IPS-NIHi11 (cell line): ENCODE measurements at places on chromosomes 1 and 21.

- no peak for DNase-seq
These were observed 2.5 kb downstream of the S1PR1 start for GRCh38 chr1:101239095-101240040.

GRCh38 chr1:25033828-25034705 is 104.0 kb upstream of the RUNX3 start:
- DNase-seq: no peak

- DNase-seq: no peak
These were observed 49.6 kb upstream of the NTPCR start for GRCh38 chr1:232900818-232901217.

DNA sequence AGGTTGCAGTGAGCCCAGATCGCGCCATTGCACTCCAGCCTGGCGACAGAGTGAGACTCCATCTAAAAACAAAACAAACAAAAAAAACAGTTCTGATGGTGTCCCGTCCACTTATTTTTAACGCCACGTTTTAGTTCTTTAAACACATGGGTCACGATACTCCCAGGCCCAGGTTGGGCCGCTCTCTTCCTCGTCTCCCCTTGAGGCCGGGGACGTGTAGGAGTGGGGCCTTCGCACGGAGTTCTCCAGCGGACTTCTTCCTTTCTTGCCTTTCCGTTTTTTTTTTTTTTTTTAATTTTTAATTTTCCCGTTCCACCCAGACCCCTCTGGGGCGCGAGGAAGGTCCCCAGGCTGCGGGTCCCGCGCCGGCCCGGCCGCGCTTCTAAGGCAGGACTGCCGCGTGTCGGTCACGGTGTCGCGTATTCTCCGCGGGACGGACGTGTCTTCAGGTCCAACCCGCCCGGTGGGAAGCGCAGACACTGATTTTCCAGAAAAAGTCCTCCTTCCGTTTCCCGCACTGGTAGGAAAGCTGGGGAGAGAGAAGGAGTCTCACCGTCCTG is 47.5 kb upstream of the SLC19A1 start:
- no peak for DNase-seq

DNA sequence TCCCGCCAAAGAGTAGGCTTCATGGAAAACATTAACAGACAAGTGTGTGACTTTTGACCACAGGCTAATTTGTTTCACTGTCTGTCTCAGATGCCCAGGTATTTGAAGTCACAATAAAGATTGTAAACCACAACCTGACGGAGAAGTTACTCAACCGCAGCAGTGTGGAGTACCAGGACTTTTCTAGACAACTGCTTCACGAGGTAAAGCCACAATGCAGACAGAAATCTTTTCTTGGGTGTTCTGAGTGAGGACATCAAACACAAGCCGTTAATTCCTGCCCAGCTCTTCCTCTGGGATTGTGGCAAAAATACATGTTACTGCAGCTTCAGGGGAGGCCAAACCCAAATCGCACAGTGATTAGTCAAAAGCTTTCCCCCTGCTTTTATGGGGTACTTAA is 31.0 kb downstream of the UMODL1 start:
- no peak for DNase-seq

- no peak for DNase-seq
These were observed 129.3 kb downstream of the CACHD1 start for GRCh38 chr1:64599242-64599641.

DNA sequence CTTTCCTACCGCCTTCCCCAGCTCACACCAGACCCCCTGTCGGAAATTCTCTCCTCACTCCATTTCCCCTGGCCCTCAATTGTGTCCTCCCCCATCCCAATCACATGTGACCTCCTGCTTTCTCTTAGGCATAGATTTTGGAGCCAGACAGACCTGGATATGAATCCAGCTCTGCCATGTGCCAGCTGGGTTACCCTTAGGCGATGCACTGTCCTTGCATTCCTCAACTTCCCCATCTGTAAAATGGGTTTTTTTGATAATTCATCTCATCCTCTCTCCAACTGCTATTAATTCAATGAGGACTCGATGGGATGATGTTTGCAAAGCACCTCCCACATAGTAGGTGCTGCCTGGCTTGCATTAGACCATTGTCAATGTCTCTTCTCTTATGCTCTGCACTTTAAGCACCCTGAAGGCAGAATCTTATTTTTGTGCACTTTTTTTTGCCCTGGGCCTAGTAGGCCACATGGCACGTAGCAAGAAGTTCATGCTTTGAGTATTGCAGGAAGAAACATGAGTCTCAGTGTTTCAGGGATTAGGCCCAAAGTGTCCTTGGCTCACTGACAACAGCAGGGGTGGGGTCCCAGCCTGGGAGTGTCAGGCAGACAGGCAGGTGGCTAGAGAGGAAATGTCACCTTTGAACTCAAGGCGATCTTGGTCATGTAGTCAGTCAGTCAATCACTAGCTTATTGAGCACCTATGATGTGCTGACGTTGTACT is 47.6 kb downstream of the TAS1R2 start:
- DNase-seq: no peak
